ENCODE measurements at places on chromosomes 16 and 17. TPM values are rescaled to one million over a fixed set of nuclear protein-coding genes. Genes with fewer than 3 reads are reported as not detected.

The C16orf96 gene
- total RNA-seq = 0.48 TPM

The TOX3 gene
- total RNA-seq = 3.9 TPM

The CSH1 gene
- total RNA-seq = 0.72 TPM

The FOXF1 gene
- total RNA-seq = 0.96 TPM

The MARVELD3 gene
- total RNA-seq = 4.1 TPM

The GAST gene
- total RNA-seq = not detected

The PCGF2 gene
- total RNA-seq = 7.0 TPM

The DCTPP1 gene
- 10.1 TPM for total RNA-seq

The NGFR gene
- 1.9 TPM for total RNA-seq

The ZNF385C gene
- total RNA-seq = 1.2 TPM

The ANKRD40CL gene
- total RNA-seq = 2.9 TPM

The NLGN2 gene
- 4.8 TPM for total RNA-seq
